Osteoblast (primary cell): ENCODE measurements at places on chromosomes 1 and 21.

DNA sequence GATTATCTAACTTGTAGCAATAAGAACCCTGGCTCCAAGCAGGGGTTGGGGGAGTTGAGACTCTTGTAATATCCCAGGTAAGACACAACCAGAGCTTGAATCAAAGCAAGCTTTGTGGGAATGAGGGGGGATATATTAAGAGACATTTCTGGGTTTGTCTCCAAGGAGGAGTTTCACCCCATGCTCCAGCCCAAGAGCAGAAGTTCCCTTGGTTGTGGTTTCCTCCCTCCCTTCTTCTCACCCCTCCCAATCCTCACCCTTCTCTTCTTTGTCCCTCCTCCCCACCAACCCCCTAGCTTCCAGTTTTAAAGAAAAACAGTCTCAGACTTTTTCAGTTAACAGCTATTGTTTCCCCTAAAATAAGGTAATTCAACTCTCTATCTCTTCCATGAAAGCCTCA lies 11.9 kb downstream of the TRAF3IP3 start:
- no peak for DNase-seq

DNA sequence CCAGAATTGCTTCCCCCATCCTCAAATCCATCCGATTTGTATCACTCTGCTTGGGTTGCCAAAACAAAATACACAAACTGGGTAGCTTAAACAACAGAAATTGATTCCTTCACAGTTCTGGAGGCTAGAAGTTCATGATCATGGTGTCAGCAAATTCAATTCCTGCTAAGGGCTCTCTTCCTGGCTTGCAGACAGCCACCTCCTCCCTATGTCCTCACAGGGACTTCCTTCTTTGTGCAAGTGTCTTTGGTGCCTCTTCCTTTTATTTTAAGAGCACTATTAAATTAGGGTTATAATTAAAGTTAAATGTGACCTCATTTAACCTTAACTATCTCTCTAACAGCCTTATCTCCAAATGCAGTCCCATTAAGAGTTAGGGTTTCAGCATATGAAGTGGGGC lies 112.8 kb downstream of the PLPP3 start:
- DNase-seq: no peak

DNA sequence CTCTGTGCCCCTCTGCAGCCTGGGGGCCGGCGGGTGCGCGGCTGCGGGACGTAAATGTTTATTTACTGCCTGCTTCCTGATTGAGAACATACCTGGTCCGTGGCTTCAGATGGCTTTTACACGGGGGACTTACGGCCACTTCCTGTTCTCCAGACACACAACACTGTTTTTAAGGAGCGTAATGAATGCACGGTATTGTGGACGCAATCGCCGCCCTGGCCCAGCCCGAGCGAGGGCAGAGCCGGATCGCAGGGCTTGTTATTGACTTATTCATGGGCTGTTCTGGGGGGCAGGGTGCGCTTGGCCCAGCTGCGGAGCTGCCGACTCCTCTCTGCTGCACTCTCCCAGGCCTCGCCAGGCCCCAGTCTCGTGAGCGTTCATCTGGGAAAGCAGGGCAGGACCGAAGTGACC lies 52.8 kb upstream of the ACTRT2 start:
- peak; percentile 69 for DNase-seq

DNA sequence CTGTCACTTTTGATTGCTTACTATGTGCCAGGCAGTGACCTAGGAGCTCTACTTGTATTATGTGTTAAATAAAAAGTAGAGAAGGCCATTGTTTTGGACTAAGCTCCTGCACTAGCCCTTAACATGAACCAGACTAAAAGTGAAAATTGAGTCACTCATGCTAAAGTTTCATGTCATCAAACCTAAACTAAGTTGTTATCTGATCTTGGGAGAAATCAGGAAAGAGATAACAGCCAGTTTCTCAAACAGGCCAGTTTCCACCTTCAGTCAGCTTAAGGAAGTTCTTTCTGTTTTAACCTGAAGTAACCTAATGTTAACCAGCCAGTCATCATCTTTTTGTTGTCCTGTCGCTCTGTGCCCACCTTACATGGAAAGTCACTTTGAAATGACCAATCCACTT lies 102.1 kb upstream of the MARK1 start:
- no peak for DNase-seq

- DNase-seq: no peak
Measured at GRCh38 chr1:51222809-51223208, 13.3 kb upstream of the RNF11 start.

- DNase-seq: no peak
Measured at GRCh38 chr1:189513091-189513490, 964.6 kb downstream of the BRINP3 start.

DNA sequence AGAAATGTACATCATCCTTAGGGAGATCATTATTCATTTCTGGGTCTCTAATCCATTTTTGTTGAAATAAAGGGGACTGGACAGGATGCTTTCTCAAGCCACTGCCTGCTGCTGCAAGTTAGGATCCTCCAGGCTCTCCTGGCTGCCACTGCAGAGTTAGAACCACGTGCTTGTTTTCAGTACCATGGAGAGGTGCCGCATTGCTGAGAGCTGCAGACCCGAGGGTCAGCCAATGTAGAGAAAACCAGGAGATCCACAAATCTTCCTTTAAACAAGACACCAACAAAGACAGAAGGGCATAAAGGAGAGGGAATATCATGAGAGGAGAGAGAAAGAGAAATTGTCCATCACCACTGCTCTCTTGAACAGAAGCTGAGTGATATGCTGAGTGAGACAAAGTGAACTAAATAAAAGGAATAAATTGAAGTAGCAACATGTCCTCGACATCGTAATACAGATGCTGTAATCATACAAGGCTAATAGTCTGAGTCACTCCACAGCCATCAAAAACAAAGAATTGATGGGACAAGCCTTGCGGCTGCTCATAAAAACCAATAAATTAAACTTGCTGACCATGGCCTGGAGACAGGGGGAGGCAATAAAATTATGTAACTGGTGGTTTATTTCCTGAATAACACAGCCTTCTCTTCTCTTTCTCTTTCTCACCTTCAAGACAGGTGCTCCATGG lies 255.7 kb downstream of the OMA1 start:
- no peak for DNase-seq

DNA sequence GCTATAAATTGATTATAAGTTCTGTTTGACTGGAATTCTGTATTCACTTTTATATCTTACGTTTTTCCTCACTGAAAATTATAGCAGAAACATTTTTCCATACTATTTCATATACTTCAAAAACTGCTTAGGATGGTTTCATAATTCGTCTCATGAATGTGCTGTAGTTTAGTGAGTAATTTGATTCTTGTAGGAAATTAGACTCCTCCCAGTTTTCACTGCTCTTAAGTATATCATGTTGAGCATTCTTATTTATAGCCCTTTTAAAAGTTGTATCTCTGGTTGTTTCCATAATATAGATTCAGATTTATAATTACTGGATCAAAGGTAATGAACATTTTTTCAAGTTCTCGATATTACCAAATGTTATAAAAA lies 250.6 kb downstream of the FMN2 start:
- DNase-seq: no peak
